ENCODE measurements at places on chromosomes 3 and 15.

DNA sequence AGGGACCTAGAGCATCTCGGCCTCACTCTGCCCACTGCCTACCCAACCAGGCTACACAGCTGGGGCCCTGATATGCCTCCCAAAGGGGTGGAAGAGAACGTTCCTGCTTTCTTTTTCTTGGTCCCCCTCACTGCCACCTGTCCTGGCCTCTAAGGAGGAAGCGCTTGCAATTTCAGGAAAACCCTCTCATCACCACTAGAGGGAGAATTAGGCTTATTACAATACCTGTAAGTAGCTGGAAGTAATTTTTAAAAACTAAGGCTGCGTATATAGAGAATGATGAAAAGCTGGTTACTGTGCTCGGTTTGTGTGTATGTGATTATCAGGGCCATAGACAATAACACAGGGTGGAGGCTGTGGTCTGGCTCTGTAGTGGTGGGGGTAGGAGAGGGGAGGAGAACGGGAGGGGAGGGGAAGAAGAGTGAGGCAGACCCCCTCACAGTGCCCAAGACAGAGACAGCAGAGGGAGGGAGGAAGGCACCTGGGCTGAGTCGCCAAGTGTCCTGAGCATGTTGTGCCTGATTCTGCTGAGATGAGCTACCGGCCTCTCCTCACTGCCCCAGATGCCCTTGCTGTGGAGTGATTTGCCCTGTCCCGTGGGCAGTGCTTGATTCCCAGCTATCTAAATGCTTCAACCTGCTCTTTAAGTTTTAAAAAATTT, 3.3 kb downstream of the GABRG3 start:
- DNase-seq: no peak

DNA sequence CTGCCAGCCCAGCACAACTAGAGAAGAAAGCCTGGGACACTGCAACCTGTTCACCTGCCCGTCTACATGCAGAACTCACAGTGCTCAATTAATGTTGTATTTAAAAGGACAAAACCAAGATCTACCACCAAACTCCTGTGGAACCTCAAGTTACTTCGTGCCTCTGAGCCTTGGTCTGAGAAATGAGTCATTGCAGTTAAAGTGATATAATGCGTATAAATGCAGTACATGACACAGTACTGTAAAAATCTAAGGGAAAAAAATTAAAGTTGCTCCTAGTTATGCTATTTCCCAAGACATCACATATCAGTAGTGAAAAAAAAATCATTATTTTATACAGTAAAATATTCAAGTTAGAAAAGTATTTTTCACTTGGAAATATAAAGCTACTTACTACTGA, 138.9 kb downstream of the ZIC4 start:
- no peak for DNase-seq

- DNase-seq: no peak
Observed at GRCh38 chr3:142925140-142925539, 36.3 kb upstream of the PCOLCE2 start.

- DNase-seq: no peak
Observed at GRCh38 chr15:92954578-92954977, 54.5 kb downstream of the CHD2 start.

DNA sequence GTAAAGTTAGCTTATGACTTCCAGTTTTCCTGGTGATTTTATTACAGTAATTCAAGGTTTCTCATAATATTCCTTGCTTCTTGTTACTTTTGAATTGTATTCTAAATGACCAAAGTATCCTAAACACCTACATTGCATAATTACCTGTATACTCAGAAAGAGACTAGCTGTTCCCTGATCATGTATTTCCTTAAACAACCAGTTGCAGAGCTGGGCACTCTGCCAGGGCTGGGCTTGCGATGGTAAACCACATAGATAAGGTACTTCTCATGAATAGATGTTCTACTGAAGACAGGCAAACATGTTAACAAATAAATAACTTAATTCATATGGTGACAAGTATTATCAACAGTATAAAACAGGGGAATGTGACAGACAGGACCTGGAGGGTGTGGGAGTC, 142.3 kb upstream of the WNT5A start:
- DNase-seq: no peak

DNA sequence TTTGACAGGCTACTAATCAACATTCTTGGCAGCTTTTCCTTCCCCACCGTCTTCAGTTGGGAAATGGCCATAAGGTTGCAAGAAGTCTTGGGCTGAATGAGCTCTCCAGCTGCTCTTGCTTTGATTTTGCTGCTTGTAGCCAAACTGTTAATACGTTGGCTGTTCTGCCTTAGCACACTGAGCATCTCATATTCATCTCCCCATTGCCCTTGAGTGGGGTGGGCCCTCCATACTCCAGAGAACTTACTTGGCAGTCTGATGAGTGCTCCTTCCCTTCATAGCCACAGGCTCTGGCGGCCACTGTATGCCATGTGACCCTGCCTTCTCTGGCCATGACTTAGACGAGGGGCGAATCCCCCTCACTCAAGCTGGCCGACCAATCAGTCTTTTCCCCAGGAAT, 25.8 kb upstream of the PAQR5 start:
- no peak for DNase-seq

DNA sequence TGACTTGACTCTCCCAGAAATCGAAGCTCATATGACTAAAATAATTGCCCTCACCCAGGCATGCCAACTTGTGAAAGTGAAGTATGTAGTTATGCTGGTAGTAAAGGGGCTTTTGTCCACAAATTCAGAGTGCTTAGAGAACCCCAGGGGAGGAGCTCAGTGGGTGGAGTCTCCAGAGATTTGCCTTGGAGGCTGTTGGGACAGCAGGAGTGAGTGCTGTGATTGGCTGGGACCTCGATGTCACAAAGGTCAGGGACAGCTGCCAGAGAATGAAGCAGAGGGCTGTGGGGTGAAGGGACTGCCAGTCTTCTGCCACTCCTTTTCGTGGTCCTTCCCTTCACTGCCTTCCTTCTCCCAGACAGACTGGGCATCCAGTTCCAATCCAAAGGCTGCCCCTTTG, 49.8 kb downstream of the ZNF445 start:
- DNase-seq: no peak

GRCh38 chr3:191412759-191413158, 48.2 kb upstream of the PYDC2 start:
- DNase-seq: no peak

Data from activated T-helper 1 cell treated with Interleukin-2 at 50 U/mL for 16 hours (primary cell).